Vagina (tissue), 2 donors: ENCODE measurements at places on chromosomes 16 and 17. TPM values are rescaled to one million over a fixed set of nuclear protein-coding genes. Genes with fewer than 3 reads are reported as not detected.

The WWP2 gene
- total RNA-seq, result 26.0 TPM

The CPNE2 gene
- 40.3 TPM for total RNA-seq

The NME3 gene
- 96.0 TPM for total RNA-seq

The JUP gene
- 589 TPM for total RNA-seq

The AIPL1 gene
- not detected for total RNA-seq

The TUFM gene
- total RNA-seq, result 91.6 TPM

The PRSS53 gene
- total RNA-seq, result 2.0 TPM

The RBBP6 gene
- total RNA-seq, result 38.5 TPM
